IPS DF 19.7 (cell line): ENCODE measurements at places on chromosomes 1 and 21.

GRCh38 chr1:153774780-153775457 is at the start of gene SLC27A3:
Gene SLC27A3, plus strand, starts transcription at chr1:153775407. Its CDS starts 91 bp downstream, at chr1:153775498.
- DNase-seq, result no peak

DNA sequence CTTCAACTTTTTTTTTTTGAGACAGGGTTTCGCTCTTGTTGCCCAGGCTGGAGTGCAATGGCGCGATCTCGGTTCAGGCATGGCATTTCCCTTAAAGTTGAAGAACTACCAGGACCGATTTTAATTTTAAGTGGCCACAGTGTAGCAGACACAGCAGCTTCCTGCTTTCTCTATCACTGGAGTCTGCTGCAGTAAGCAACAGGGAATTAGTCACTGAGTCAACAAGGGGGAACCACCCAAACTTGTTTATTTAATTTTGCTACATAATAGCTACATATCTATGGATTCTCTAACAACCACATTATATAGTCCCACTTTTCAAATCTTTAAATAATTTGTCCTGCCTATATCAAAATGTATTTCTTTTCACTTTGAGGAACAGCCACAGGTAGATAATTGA is 12.5 kb upstream of the TNNI3K start:
- DNase-seq, result no peak

DNA sequence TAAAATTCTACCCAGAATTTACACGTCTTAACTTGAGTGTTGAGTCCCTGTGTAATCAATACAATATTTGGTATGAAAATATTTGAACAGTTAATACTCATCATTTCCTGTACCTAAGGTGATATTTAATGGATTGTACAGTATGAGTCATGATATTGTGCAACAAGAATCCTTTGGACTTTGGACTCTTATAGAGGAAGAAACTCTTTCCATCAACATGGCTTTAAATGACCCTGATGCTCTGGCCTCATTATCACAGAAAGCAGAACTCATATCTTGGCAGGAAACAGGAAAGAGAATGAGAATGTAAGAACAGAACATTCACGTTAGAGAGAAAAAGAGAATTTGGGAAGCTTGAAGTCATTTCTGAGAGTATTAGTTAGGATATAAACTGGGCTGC is 168.8 kb upstream of the B3GALT2 start:
- no peak for DNase-seq

DNA sequence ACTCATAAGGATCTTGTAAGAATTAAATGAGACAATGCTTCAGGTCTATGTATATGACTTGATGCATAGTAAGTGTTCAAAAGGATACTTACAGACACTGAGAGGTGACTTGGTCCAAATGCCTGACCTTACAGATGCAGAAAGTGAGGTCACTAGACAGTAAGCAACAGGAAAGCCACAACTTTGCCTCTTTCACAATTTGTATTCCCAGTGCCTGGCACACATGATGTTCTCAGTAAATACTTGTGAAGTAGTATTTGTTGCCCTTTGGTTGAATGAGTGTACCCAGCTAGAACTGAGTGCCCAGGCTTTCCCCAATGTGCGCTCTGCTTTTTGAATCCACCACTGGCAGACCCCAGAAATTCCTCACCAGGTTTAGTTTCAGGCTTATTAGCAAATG is 105.1 kb downstream of the BEND5 start:
- no peak for DNase-seq

- no peak for DNase-seq
These were observed 8.6 kb downstream of the MORN1 start for GRCh38 chr1:2382621-2383361.

- no peak for DNase-seq
These were observed 66.0 kb downstream of the OLIG1 start for GRCh38 chr21:33135925-33136324.

- no peak for DNase-seq
These were observed 105.9 kb upstream of the KCNK2 start for GRCh38 chr1:214976665-214977064.

- no peak for DNase-seq
These were observed 980.9 kb downstream of the BRINP3 start for GRCh38 chr1:189496768-189497167.

DNA sequence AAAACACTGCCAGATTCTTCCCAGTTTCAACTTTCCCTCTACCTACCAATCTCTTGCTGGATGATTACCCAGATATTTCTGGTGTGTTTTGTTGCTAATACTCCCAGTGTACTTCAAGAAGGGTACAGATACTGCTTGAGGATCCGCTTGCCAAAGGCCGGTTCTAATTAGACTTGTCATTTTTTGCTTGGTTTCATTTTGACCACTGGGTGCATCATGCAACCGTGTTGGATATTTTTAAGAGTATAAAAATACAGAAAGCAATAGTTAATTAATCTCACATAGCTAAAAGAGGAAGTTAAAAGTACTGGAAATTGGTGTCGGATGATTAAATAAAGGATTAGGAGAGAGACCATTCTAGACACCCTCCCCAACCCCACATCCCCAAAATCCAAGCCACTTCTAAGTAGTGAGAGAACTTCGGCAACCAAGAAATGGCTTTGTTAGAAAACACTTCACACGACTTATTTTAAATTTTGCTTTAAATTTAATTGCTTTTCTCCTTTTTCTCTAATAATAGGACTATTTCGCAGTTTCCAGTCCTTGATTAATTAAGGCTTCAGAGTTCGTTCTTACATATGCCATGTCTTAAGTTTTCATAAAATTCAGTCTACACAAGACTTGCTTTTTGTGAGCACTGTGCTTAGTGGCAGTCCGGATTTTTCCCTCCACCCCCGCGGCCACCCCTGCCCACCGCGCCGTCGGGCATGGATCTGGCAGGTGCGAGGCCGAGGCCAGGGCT is 2.5 kb upstream of the CDKN2C start:
- no peak for DNase-seq

GRCh38 chr1:31957701-31958674 is 19.8 kb upstream of the PTP4A2 start:
- DNase-seq, result no peak

DNA sequence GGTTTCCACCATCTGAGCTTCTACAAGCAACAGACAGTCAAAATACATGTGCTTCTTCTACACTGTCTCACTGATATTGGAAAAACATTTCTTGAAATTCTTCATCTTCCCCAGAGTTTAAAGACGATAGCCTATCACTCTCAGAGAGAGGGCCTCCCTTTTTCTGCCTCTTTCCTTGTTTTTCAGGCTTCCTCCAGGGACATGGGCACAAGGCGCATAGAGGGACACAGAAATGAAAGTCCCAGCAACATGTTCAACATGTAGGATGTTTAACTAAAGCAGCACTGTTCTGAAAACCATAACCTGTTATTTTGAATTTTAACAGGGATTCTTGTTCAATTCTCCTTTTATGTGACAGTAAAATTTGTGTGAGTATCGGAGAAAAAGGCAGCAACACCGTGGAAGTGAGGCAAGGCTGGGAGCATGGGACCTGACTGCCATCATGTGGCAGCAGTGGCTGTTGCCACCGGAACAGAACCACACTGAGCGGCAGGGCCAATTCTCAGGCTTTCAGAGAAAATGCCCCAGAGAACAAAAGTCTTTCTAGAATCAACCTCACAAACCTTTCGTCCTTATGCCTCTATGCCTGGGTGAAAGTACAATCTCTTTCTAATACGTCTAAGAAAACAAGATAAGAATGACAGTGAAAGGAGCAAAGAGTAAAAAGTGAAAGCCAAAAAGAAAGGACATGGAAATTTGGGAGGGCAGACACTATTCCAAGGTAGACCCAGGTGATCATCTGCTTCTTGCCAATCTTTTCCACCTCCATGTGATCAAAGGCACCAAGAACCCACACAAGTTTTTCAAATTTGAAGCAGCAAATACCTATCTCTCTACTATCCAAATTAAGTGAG is 54.5 kb downstream of the PCNX2 start:
- no peak for DNase-seq

DNA sequence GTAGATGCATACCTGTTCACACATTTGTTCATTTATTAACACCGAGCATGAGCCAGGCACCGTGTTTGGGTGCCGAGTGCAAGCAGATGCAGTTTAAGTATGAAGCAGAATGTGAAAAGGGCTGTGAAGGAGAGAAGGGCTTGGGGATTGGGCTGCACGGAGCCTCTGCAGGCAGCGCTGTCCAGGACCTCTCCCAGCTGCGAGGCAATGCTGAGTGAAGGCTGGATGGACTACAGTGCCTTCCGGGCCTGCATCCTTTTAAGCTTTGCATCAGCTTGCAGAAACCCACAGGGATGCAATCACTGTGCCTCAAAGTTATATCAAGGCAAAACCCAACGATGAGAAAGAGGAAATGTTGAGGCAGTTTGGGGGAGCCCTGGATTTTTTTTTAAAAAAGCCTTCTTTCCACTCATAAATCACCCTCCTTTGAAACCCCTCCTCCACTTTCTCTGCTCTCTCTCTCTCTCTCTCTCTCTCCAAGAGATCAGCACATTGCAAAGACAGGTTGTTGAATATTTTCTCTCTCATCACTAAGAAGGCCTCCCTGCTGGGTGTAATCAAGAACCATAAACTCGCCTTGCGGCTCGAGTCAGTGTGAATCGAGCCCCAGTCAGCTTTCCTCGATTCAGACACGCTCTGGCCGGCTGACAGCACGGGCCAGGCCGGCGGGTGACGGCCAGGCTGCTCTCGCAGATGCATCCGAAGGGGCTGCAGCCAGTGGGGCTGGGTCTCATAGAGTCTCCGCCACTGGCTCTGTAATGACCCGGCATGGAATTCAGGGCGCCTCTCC is 89.2 kb upstream of the POU3F1 start:
- DNase-seq, result no peak

GRCh38 chr1:39337067-39337466 is 132.6 kb downstream of the MACF1 start:
- DNase-seq, result no peak
